ENCODE measurements at places on chromosomes 4 and X. TPM values are rescaled to one million over a fixed set of nuclear protein-coding genes. Genes with fewer than 3 reads are reported as not detected.

RAB40AL gene
- total RNA-seq: 0.48 TPM

SHISA3 gene
- total RNA-seq: 13.3 TPM

NAP1L3 gene
- 67.6 TPM for total RNA-seq

PHOX2B gene
- total RNA-seq: not detected

TGIF2LX gene
- not detected for total RNA-seq

All from cardiac muscle cell (in vitro differentiated cells and primary cell).